ENCODE measurements at places on chromosomes 5 and 9.

DNA sequence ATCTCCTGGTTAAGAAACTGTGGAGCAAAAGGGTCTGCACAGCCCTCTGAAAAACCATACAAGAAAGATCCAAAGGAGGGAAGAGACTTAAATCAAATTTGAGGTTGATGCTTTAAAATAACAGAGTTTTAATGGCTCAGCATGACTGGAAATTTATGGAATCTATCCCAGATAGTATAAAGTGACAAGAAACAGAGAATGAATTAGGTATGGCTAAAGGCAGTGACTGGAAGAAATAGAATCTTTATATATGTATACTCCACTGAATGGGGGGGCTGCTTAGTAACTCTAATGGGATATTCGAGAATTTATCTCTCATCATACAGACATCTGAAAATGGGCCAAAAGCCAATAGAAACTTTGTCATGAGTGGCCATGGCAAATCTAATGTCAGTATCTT is 17.6 kb upstream of the MOCS2 start:
- no peak for DNase-seq

DNA sequence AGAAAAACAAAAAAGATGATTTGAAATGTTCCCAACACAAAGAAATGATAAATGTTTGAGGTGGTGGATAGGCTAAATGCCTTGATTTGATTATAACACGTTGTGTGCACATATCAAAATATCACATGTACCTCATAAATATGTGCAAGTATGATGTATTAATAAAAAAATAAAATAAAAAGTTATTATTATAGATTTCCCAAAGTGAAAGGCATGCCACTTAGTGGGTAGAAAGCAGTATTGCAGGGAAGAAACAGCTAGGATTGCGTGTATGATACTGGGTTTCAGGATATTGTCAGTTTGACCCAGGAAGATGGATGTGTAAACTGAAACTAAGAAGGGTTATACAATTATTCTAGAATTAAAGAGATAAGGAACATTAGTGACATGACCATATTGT is 3.6 kb upstream of the TMEM38B start:
- peak; percentile 30 for DNase-seq

GRCh38 chr9:135939351-135940265 is 21.6 kb downstream of the UBAC1 start:
- no peak for DNase-seq

- DNase-seq: no peak
Observed at GRCh38 chr5:137122075-137122474, 377.1 kb downstream of the SPOCK1 start.

- no peak for DNase-seq
Observed at GRCh38 chr5:106849266-106849665, 821.5 kb downstream of the EFNA5 start.

GRCh38 chr5:141919218-141920119 is 4.2 kb upstream of the DELE1 start:
- no peak for DNase-seq

- DNase-seq: peak; percentile 68
Observed at GRCh38 chr9:100216178-100216787, 117.2 kb downstream of the INVS start.

DNA sequence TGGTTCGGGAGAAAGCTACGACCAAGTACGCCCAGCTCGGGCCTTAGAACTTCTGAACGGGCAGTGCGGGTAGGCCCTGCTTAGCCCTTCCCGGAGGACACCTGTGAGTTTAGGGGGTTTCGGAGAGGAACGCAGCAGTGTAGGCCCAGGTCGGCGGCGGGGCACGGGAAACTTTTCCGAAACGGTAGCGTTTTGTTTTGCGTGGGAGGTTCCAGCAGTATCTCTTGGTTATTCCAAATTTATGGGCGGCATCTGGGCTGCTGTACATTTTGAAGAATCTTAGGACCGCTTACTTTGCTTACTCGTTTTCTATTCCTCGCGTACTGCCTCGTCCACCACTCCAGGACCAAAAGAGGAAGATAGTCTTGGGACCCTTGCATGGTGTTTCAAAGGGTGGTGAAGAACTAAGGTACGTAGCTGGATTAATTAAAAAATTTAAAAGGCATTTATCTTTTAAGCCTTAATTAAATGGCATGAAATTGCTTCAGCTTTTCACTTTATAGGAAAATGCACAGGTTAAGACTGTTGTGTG is 492 bp downstream of the TENT2 start:
- DNase-seq: peak; percentile 18

- peak; percentile 18 for DNase-seq
Observed at GRCh38 chr5:72234265-72234700, 85.8 kb downstream of the MRPS27 start.

GRCh38 chr5:142934051-142934762 is 164.0 kb downstream of the ARHGAP26 start:
- DNase-seq: no peak

- DNase-seq: no peak
Observed at GRCh38 chr5:79837761-79838551, 148.3 kb downstream of the CMYA5 start.

DNA sequence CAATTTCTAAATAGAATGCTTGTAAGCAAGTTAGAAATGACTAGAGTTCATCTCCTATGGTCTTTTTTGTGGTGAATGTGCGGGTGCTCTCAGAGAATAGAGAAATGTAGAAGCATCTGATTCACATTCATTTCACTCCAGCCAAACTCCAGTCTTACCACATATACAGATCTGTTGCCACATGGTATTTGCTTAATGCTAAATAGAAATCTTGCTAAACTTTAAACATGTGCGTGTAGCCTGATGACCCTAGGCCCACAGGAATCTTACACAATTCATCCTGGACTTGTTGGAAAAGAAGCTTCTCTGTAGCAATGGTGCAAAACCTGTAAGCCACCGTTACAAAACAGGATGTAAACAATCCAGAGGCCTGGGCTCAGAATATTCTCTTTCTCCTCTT is 135.2 kb downstream of the PCSK1 start:
- no peak for DNase-seq

GRCh38 chr5:149448831-149449714 is 70.0 kb upstream of the IL17B start:
- peak; percentile 46 for DNase-seq

- DNase-seq: no peak
Observed at GRCh38 chr5:170498811-170499351, 4.9 kb upstream of the KCNIP1 start.

DNA sequence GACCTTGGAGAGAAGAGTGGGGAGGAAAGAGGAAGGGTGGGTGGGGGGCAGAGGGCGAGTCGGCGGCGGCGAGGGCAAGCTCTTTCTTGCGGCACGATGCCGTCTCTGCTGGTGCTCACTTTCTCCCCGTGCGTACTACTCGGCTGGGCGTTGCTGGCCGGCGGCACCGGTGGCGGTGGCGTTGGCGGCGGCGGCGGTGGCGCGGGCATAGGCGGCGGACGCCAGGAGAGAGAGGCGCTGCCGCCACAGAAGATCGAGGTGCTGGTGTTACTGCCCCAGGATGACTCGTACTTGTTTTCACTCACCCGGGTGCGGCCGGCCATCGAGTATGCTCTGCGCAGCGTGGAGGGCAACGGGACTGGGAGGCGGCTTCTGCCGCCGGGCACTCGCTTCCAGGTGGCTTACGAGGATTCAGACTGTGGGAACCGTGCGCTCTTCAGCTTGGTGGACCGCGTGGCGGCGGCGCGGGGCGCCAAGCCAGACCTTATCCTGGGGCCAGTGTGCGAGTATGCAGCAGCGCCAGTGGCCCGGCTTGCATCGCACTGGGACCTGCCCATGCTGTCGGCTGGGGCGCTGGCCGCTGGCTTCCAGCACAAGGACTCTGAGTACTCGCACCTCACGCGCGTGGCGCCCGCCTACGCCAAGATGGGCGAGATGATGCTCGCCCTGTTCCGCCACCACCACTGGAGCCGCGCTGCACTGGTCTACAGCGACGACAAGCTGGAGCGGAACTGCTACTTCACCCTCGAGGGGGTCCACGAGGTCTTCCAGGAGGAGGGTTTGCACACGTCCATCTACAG is 760 bp downstream of the NPR3 start:
- no peak for DNase-seq

- peak; percentile 38 for DNase-seq
Observed at GRCh38 chr9:72983056-72983455, 30.2 kb upstream of the ALDH1A1 start.

DNA sequence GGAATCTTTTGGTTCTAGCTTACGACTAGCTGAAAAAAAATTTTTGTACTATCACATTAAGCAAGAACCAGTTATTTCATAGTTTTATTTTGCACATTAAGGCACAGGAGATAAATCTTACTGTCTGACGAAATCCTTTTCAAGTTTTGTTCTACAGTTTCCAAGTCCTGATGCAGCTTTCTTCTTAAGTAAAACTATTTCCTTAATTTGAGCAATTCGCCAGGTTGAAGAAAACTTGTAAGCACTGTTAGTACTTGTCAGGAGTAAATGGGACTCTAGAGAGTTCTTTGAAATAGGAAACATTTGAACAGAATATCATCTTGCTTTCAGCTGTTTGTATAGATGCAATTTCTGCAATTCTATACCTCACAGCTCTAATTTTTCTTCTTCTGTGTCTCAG is 318.8 kb upstream of the ELAVL2 start:
- no peak for DNase-seq

GRCh38 chr9:85430659-85431338 is 311.0 kb downstream of the AGTPBP1 start:
- no peak for DNase-seq

DNA sequence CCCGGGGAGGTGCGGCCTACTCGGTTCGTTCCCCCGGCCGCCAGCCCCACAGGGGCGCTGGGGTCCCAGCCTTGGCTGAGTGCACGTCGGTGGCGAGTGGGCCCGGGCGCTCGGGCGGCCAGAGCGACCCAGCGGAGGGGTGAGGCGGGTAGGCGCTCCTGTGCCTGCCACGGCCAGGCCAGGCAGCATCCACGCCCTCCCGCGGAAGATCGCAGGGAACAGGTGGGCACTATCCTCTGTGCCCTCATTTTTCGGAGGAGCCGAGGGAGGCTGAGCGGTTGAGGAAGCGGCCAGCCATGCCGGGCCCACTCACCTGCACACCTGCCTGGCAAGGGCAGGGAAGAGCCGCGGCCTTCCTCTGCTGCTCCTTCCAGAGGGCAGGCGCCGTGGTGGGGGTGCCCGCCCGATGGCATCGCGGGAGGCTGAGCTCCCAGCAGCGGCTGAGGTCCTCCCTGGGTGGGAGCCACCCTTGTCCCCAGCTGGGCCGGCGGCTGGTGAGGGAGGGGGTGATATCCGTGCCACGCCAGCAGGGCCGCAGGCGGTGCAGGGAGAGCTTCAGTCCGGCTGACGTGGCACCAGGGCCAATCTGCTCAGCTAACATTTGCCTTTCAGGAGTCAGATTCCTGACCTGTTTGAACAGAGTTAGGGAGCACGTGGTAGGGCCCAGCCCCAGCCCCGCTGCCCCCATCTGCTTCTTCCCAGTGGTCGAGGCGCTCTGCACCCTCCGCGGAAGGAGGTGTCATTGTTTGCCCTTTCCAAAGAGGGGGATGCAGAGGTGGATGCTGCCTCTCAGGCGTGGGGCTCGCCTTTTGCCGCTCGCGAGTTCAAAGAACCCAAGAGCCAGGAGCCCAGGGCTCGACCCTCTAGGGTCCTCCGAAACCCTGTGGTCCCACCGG is 1.6 kb upstream of the SEC16A start:
- DNase-seq: peak; percentile 40

DNA sequence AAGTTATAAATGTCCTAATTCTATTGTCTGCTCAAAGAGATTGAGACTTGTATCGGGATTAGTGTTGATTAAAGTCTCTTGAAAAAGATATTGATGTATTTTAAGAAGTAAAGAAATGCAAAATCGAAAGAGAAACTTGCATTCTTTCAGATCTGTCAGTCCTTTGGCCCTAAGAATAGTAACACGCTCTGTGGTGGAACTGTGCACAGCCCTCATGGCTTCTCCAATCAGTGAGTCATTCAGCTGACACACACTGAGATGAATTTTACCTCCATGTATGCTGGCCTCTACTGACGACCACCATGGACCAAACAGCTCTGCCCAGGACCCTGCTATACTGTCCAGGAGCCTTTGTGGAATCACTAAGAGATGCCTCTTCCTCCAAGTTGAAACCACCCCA is 232.4 kb downstream of the ESM1 start:
- no peak for DNase-seq

- DNase-seq: no peak
Observed at GRCh38 chr9:15240927-15241326, 66.1 kb downstream of the TTC39B start.

DNA sequence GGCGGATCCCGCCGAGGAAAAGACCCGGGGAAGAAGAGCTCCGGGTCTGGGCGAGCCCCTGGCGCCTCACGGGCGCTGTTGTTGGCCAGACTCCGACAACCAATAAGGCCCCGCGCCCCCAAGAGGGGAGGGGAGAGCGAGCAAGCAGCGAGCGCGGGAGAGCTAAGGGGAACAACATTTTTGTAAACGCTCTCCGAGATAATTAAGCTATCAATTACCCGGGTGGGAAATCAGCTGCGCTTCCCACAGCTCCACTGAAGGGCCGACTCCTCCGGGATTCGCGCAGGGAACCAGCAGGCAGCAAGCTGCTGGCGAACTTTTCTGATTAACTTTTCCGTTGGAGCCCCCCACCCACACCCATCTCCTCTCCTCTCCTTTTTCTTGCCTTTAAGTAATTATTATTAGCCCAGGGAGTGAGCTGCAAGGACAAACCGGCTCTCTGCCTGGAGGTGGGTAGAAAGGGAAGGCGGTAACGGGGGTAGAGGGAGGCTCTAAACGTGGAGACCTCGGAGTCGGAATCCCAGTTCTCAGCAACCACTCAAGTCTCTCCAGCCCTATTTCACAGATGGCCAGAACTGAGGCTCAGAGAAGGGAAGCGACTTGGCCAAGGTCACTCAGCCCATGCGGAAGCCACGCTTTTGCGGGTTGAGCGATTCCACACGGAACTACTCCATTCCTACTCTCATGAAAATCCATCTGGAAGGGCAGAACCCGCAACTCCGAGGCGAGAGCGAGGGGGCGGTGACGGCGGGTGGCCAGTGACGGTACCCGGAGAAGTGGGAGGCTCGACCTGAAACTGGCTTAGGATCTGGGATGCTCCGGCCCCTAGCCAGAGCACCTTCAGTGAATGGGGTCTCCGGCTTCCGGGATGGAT is 1.3 kb downstream of the ASTN2 start:
- no peak for DNase-seq

- no peak for DNase-seq
Observed at GRCh38 chr5:89187268-89187667, 304.3 kb upstream of the MEF2C start.

GRCh38 chr9:112063151-112063550 is 111.9 kb downstream of the SUSD1 start:
- DNase-seq: no peak

DNA sequence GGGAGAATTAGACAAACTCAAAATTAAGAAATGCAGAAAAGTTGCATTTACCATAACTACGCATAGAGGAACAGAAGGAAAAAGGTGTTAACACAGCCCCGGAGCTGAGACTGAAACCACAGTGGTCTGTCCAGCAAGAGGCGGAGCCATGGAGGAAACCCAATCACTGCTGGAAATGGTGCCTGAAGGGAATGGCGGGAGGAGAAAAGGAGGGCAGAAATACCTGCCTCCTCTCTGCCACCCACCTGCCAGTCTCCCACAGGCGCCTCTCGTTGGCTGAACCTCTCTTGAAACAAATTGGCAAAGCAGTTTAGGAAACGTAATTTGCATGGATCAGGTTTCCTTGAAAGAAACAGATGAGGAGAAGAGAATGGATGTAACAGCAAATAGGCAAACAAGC is 9.7 kb upstream of the PRKACG start:
- no peak for DNase-seq

All from ACHN (cell line).